ENCODE measurements at places on chromosomes 4 and X. TPM values are rescaled to one million over a fixed set of nuclear protein-coding genes. Genes with fewer than 3 reads are reported as not detected.
A peak's percentile ranks its signal among the peaks of the same experiment; 100 is the strongest.

Gene PIM2
- total RNA-seq: 63.1 TPM

Gene FAM9B
- not detected for total RNA-seq

Gene BEND2
- total RNA-seq: not detected

DNA sequence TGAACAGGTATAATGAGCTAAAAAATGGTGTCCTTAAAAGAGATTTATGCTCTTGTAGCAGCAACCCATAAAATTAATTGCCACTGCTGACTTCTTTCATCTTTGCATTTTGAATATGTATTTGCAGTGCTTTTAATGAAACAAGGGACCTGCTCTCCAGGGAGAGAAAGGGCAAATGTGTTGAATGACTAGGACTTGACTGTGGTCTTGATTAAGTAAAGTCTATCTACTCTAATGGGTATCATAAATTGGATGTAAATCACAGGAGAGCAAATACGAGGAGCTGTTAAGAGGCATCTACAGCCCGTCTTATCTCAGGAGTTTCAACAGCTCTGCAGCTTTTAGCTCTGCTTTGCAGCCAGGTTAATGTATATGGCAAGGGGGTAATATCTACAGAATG is 216.4 kb downstream of the PALLD start:
- DNase-seq: no peak

Gene AMTN
- not detected for total RNA-seq

Gene SCML1
- total RNA-seq: 6.8 TPM

Gene CNKSR2
- 9.2 TPM for total RNA-seq

- no peak for DNase-seq
Observed at GRCh38 chr4:47309165-47309564, 154.3 kb downstream of the COMMD8 start.

GRCh38 chr4:110633358-110634341 is 10.8 kb upstream of the PITX2 start:
- peak; percentile 31 for DNase-seq

Gene EBP
- 214 TPM for total RNA-seq

Gene FOXR2
- not detected for total RNA-seq
